ENCODE measurements at places on chromosomes 2 and 18.

DNA sequence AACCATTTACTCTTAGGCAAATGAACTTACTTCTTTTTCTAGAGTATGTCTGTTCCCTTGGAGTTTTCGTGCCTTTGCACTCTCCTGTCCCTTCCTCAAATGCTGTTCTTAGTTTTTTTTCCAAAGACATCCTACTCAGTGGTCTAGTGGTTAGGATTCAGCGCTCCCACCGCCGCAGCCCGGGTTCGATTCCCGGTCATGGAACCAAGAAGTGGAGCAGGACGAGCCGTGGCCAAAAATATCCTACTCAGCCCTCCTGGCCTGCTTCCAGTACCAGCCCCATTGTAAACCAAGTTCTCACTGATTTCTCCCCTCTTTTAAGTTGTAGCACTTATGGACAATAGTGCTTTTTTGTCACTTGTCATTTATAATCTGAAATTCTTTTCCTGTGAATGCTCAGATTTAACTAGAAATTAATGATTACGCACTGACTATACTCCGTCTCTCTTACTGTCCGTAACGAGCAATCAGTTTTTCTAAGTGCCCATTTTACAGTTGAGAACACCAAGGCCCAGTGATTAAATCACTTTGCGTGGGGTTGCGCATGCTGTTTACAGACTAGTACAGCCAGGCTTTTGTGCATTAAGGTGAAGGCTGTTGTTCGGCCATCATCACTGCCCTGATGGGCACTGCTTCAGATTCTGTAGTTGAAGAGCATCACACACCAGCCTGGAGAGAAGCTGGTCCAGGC lies 17.9 kb downstream of the GREB1 start:
- no peak for DNase-seq

DNA sequence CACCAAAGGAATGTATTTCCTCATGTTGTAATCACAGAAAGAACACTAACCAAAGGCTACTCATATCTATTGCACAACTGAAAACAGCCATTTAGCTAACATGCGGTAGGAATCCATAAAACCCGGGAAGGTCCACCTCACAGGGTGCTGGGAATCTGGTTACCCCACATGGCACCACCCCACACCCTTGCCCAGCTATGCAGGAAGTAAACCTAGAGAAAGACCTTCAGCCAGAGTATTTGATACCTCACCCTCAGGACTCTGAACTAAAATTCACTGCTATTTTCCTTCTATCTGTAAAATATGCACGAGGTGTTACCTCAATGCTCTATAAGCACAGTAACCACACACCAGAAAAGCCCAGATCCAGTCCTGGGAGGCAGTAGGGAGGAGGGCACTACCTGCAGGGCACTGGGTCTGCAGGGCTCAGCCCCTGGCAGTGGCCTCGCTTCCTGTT lies 45.8 kb downstream of the PTPN2 start:
- no peak for DNase-seq

- DNase-seq, result no peak
These were observed 83.2 kb downstream of the CTIF start for GRCh38 chr18:48621815-48622555.

DNA sequence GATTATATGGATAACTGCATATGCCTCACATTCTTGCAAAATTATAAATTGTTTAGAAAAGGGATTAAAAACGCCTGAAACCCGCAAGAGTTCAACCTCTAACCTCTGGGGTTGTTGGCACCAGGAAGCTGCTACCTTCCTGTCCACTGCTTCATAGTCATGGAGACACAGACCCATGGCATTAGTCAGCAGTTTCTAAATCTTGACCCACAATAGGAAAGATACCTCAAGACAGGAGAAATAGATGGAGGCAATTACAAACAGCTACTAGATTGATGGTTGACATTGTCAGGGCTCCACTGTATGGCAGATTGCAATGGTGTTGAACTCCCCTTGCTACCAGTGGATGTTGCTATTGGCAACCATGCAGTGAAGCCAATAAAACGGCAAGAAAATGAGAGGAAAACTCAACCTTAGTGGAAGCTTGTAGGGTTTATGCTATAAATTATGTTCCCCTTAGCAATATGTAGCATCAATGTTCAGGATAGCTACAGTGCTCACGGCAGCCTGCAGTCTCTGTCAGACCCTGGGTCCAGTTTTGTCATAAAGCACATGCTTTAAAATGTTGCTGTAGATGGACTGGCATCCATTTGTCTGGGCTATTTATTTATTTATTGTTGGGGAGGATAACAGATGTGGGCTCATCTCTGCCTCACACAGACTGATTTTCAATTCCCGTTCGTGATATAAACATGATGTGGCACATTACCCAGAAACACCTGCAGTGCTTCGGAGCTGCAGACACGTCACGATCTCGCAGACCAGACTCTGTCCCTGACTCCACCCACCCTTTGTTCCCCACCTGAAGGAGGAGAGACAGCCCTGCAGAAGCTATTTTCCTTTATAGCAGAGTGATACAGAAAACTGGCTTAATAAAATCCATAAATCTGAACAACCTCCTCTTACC lies 233.4 kb downstream of the AGPS start:
- DNase-seq, result no peak

DNA sequence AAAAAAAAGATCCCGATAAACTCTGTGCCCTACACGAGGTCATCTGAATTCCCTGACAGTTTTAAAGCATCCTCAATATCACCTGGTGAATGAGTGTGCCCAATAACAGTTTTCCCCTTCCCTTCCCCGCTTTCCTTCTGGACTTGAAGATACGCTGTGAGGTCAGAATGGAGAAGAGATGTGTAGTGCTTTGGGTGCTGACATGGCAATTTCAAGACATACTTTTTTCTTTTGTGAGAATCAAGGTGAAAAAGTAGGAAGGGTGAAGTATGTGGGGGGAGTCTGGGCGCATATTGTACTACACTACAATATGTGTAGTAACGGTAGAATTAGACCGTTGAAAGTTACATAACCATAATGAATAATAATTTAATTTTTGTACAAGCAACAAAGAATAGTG lies 21.7 kb downstream of the DNAJC27 start:
- no peak for DNase-seq

DNA sequence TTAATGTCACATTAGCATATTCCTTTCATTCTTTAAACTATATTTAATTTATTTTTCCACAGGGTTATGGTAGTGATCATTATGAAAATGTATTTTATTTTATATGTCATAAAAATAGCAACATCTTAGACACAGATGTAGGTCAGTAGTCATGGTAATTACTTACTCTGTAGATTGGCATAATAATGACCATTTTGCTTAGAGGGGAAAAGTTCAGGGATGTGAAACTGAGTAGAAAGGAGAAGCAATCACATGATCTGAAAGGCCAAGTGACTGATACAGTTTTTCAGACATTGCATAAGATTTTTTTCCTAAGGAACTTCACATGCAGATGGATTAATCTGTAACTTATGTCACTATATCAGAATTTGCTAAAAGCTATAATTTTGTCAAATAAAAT lies 286.9 kb downstream of the CTNNA2 start:
- no peak for DNase-seq

GRCh38 chr2:125418483-125418882 lies 1237.5 kb upstream of the GYPC start:
- no peak for DNase-seq

DNA sequence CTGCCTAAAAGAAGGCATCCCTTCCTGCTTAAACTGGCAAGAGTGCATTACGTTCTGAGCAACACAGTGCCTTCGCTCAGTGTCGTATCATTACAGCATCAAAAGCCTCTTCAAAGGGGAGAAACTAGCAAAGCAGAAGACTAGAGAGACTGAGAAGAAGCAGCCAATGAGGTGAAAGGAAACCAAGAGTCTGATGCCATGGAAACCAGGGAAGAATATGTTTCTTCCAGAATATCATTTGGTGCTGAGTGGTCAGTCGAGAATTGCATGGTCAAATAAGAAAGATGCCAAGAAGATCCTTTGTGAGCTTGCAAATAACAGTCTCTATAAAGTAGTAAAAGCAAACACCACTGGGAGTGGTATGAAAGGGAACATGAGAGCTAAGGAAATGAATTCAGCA lies 312.1 kb upstream of the CHST9 start:
- no peak for DNase-seq

DNA sequence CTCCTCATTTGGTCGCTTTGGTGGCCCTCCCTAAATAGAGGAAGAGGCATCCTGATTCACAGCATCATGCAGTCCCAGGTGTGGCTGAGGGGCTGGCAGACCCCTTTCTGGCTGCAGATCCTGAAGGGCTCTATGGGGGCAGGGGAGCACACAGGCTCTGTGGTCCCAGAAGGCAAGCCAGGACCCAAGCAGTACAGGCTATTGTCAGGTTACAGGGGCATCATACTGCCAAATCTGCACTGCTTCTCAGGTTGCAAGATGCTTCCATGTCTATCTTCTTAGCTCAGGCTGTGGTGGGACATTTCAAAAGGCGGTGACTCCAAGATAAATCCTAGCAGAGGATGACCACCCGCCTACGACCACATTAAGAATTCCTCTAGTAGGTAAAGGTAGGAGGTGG lies 54.3 kb downstream of the TTC32 start:
- no peak for DNase-seq

DNA sequence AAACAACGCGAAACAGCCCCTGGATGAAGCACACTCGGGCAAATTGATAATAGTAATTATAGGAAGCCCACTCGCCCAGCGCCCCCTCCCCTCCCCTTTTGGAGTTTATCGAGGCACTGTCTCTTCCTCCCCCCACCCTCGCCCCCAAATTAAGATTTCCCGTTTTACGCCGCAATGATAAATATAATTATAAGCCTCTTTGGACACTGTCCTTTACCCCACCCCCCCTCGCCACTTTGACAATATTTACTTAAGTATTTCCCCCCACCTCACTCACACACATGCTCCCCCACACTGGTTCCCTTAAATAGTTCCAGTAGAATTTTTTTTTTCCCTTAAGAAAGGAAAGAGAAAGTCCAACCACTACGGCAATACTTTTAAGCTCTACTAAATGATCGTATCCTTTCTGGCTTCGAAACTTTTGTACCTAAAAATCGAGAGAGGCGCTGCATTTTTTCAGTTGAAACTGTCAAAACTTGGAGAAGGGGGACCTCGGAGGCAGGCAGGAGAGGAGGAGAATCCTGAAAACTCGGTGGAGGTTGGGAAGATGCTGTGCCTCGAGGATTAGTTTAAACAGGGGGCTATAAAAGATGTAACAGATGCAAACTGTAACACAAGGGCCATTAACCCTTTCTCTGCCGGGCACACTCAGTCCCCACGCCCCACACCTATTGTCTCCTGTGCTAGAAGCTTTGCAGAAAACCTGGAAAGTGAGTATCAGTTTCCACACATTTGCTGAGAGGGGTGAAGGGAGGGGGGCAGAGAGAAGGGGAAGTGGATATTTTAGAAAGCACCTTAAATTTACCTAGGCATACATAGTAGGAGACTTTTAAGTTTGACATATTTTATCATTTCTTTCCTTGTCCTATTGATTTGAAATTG lies 1.8 kb downstream of the ZEB2 start:
- DNase-seq, result no peak

GRCh38 chr2:127261804-127262406 lies 32.0 kb downstream of the ERCC3 start:
- DNase-seq, result no peak

- DNase-seq, result no peak
These were observed 50.7 kb downstream of the GALNT14 start for GRCh38 chr2:31087491-31087890.

DNA sequence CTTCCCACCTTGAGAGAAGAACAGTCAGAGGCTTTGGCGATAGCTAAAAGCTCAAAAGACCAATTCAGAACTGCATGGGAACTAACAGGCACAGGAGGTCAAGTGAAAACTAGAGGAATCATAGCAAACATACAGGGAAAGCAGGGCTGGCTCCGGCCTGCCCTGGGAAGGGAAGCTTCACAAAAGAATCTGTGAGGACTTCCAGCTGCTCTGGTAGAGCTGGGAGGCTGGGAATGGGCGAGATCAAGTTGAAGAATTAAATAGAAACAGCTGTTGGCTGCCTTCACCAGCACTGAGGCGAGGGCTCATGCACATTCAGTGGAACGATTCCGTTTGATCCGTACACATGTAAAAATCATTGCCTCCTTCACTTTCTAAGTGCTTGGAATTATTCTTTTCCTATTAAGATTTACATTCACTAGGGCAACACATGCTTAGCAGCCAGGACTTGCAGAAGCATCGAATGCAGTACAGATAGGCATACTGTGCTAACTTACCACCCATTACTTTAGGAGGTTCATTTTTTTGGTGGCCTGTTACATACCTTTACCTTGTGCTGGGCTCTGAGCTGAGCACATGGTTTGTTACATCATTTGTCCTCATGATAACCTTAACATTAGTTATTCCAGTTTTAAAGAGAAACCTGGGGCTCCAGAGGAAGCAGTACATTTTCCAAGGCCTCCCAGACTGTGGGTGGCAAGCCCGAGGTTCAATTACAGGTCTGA lies 125.4 kb upstream of the RNF152 start:
- no peak for DNase-seq

DNA sequence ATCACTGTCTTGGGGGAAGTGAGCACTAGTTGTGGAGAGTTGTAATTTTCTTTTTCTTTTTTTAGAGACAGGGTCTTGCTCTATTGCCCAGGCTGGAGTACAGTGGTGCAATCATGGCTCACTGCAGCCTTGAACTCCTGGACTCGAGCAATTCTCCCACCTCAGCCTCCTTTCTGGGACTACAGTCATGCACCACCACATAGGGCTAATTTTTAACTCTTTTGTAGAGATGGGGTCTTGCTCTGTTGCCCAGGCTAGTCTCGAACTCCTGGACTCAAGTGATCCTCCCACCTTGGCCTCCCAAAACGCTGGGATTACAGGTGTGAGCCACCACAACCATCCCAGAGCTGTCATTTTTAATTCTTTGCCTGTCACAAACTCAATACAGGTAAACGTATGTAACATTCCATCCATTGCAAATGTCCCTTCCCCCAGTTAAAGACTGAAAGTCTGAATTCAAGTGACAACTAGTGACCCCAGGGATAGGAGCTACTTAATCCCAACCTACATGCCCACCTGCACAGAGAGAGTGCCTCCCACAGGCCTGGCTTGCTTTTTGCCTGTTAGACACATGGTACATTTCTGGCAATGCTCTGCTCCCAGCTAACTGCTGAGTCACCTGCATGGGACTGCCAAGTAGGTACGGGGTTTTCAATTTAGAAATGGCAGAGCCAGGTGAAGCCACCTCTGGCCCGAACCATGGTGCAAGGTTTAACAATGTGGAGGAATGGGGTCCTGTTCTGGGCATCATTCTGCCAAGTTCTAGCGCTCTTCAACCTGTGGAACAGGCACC lies 60.6 kb downstream of the CYB5A start:
- no peak for DNase-seq

DNA sequence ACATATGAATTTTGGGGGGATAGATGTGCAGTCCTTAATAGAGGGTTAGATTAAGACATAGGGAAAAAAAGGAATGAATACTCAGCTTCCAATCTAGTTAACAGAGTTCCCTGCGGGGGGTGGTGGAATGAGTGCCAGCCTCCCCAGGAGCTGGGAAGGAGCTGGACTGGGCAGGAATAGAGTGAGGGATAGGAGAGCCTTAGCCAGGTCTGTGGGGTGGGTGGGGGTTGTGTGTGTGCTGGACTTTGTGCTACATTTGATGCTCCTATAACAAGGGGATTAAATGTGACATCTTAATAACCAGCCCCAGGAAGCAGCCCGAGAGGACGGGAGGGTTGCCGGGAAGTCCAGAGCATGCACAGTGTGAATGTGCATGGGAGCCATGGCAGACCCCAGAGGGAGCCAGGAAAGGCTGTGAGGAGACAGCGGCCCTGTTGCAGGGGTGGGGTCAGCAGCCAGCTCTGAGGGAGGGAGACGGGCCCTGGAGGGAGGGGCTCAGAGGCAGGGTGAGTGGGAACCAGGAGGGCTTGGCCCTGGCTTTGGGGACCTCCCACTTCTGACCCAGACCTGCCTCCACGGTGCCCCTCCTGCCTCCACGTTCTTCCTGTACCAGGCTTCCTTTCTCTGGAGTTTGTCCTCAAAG lies 3.6 kb upstream of the MBP start:
- no peak for DNase-seq
